ENCODE measurements at places on chromosomes 2 and 18. TPM values are rescaled to one million over a fixed set of nuclear protein-coding genes. Genes with fewer than 3 reads are reported as not detected.

DNA sequence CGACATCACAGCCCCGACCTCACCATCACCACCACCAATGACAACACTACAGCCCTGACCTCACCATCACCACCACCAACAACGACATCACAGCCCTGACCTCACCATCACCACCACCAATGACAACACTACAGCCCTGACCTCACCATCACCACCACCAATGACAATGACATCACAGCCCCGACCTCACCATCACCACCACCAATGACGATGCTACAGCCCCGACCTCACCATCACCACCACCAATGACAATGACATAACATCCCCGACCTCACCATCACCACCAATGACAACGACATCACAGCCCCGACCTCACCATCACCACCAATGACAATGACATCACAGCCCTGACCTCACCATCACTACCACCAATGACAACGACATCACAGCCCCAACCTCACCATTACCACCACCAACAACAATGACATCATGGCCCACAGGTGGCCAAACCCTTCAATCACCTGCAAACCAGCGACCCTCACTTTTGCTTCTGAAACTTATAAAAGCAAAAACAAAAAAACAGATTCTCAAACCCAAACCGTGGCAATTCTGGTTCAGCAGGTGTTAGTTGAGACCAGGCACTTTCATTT, 70.7 kb upstream of the TMEM18 start:
- no peak for DNase-seq

- DNase-seq = no peak
Measured at GRCh38 chr2:88464153-88464552, 11.7 kb upstream of the FOXI3 start.

- no peak for DNase-seq
Measured at GRCh38 chr18:13096232-13096631, 105.1 kb downstream of the CEP192 start.

DNA sequence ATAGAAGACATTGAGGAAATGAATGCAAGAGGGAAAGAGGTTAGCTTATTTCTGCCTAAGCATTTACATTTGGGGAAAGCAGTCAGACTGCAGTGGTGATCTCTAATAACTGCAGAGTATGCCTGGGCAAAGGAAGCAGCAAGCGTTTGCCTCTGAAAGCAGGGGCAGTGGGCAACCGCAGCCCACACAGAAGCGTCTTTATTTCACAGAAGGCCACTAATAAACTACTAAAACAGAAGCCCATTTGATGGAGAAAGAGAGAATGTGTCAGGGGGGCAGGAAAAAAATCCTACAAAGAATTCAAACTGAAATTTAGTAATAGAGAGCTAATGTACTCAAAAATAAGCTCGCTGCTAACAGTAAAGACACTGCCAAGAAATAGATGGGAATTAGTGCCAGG, 53.1 kb downstream of the LRRTM4 start:
- DNase-seq = no peak

- peak; percentile 86 for DNase-seq
Measured at GRCh38 chr2:67561457-67561965, 164.4 kb downstream of the ETAA1 start.

- DNase-seq = no peak
Measured at GRCh38 chr2:176138526-176138922, 9.0 kb downstream of the HOXD8 start.

GRCh38 chr2:109174626-109175349, 45.8 kb downstream of the SH3RF3 start:
- no peak for DNase-seq

GRCh38 chr2:163182764-163183354, 344.3 kb upstream of the KCNH7 start:
- peak; percentile 28 for DNase-seq

DSG1 gene
- total RNA-seq = not detected

ACVR1C gene
- not detected for total RNA-seq

HTR2B gene
- not detected for total RNA-seq

ARHGEF33 gene
- total RNA-seq = 0.09 TPM

All from A172 (cell line).